ENCODE measurements at places on chromosomes 11 and 22.

DNA sequence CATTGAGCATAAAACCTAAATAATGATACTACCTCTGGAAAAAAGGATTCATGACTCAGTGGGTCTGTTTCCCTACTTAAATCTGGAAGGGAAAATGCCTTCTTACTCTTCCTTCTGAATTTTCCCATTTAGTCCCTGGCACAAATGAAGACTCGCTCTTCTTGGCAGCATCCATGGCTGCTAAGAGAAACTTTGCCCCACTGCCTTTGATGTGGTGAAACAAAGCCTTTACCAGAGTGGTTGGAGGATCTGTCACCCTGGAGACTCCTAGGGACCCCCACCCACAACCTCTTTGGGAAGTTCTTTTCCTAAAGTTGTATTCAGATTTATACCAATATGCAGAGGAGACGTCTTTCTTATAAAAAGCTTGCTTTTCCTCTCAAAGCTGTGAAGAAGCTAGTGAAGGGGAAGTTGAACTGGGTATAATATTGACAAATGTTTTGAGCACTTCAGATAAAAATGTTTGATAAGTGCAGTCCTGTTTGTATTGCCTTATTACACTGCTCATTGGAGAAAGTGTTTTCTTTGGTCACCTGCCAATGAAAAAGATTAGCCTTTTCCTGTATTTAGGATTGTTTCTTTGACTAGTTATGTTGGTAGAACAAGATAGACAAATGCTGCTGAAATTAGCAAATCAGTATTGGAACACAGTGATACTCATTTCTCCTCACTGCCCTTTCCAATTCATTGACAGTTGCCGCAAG is 77.3 kb downstream of the ARFGAP2 start:
- no peak for DNase-seq

DNA sequence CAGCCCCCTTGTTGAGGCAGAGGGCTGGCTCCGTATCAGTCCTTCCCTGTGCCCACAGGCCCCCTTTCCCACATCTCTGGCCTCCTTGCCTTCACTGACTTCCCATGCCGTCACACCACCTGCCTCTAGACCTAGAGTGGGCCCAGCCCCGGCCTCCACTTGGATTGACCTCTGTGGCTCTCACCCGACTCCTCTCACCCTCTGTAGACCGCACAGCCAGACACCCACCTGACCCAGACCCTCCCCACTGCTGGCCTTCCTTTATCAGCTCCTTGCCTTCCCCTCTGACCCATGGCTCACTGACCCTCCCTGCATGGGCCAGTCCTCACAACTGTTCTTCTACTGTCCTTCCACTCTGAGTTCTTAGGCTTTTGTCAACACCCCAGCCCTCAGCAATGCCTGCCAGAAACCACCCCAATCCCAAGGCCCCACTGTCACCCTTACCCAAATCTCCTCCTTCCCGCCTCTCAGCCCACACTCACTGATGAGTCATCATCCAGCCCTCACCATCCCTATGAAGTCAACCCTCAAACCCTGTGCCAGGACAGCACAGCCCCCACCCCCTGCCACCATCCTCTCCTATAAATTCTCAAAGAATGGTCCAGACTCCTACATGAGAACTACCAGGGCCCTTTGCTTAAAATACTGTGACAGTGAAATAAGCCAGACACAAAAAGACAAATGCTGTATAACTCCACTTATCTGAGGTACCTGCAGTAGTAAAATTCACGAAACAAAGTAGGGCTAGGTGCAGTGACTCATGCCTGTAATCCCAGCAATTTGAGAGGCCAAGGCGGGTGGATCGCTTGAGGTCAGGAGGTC is 53.4 kb downstream of the SCGB1A1 start:
- peak; percentile 62 for DNase-seq

- DNase-seq, result no peak
Observed at GRCh38 chr11:43327987-43328386, 16.2 kb downstream of the API5 start.

- peak; percentile 14 for DNase-seq
Observed at GRCh38 chr11:106088896-106089295, 11.4 kb downstream of the AASDHPPT start.

- DNase-seq, result no peak
Observed at GRCh38 chr11:134079317-134079716, 10.4 kb downstream of the JAM3 start.

DNA sequence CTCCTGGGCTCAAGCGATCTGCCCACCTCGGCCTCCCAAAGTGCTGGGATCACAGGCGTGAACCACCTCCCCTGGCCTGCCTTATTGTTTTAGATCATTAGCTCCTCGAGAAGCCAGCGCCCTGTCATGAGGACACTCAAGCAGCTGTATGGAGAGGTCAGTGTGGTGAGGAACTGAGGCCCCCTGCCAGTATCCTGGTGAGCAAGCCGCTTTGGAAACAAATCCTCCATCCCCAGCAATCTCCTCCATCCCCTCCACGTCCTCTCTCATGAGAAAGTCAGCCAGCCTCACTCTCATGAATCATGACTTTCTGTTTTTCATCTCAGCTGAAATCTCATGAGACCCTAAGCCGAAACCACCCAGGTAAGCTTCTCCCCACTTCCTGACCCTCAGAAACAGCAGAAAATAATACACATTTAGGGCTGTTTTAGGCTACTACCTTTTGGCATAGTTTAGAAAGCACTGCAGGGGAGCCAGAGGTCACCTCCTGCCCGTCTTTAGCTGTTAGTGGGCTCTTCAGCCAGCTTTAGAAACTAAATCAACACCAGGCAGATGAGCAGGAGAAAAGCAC is 56.0 kb downstream of the CTTN start:
- DNase-seq, result no peak

All from suppressor macrophage treated with lipopolysaccharide for 1 hour (primary cell).